ENCODE measurements at places on chromosomes 4 and X. TPM values are rescaled to one million over a fixed set of nuclear protein-coding genes. Genes with fewer than 3 reads are reported as not detected.

GRCh38 chr4:38205261-38205660 is 245.1 kb downstream of the PTTG2 start:
- no peak for DNase-seq

GRCh38 chrX:11464836-11465463 is 171.7 kb downstream of the AMELX start:
- no peak for DNase-seq

DNA sequence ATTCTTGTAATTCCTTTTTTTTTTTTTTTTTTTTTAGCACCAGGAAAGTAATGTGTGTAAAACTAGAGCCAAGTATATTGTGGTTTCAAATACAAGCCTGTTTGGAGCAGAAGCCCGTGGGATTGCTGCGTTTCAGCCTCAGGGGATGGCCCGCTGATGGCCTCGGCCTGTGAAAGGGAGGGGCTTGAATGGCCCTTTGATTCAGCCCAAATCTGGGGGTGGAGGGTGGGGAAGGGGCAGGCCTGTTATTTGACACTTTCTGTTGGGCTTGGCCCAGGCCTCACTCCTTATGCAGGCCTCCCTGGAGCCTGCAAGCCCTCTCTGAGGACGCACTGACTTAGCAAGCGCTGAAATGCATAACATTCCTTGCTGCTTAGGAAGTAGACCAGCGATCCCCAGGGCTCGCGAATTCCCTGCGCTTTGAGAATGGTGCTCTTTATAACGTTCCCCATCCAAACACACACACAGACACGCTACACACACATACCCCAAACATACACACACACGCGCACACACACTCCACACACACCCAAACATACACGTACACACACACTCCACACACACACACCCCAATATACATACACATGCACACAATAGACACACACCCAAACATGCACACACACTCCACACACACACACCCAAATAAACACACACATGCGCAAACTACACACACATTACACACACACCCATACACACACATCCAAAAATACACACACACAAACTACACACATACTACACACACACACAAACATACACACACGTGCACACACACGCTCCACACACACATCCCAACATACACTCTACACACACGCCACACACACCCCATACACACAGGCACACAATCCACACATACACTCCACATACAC is 29.6 kb downstream of the TLR10 start:
- no peak for DNase-seq

GRCh38 chr4:89894649-89895550 is at the start of gene MMRN1:
TSS of gene MMRN1 (plus strand) at chr4:89894854. CDS start at chr4:89894972, 118 bp downstream.
- no peak for DNase-seq

DNA sequence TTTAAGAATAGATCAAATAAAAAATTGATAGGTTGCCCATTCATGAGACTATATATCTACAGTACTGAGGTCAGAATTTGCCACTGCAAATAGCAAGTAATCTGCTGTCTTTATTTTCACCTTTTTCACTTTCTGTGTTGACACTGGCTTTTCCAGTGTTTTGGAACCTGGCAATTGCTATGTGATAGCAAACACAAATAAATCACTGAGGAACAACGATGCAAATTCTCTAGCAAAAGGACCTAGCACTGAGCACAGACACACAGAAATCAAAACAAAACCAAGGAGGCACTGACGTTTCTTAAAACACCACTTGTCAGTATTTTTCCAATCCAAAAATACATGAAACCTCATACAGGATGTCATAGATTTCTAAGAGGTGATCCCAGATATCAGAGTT is 210.7 kb downstream of the DHX15 start:
- no peak for DNase-seq

DNA sequence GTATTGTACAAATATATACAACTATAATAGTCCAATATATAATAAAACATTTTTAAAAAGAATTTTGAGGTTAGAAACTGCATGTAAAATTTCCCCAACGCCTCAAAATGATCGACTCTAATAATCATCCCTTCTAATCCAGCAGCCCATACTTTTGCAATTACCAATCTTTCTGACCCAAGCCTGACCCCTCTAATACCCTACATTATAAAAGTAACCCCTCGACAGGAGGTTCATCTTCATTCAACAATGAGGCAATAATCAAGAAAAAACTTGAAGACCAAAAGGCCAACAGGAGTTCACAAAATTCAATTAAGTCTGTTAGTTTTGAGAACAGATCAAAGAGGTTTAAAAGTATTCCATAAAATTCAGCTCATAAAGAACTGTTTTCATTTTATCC is 393.5 kb downstream of the GPM6A start:
- DNase-seq = no peak

- DNase-seq = no peak
Observed at GRCh38 chrX:18900401-18900976, 83.4 kb downstream of the PHKA2 start.

- no peak for DNase-seq
Observed at GRCh38 chrX:139126493-139126892, 404.0 kb upstream of the F9 start.

- no peak for DNase-seq
Observed at GRCh38 chr4:103150677-103151076, 47.5 kb downstream of the CENPE start.

DNA sequence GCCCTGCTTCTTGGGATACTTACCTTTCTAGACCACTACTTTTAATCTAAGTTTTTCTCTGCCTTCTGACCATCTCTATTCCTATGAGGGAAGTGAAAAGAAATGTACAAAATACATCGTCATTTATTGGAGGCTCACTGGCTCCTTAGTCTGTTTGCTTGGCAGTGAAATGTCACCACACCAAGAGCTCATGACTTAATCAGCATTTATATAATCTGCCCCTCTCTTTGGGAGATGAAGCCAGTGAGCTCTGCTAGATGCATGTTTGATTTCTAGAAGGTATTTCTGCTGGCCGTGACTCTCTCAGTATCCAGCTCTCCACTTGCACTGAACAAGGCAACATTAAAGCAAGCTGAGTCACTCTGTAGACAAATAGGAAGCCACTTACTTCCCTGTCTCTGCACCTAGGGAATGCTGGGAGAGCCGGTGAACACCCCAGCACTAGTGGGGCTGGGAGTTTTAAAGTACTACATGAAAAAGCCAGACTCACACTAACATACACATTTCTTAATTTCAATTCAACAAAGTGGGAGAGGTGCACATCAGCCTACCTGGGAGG is 79.1 kb downstream of the MID1IP1 start:
- no peak for DNase-seq

- DNase-seq = no peak
Observed at GRCh38 chrX:31217084-31217483, 145.2 kb upstream of the FTHL17 start.

DNA sequence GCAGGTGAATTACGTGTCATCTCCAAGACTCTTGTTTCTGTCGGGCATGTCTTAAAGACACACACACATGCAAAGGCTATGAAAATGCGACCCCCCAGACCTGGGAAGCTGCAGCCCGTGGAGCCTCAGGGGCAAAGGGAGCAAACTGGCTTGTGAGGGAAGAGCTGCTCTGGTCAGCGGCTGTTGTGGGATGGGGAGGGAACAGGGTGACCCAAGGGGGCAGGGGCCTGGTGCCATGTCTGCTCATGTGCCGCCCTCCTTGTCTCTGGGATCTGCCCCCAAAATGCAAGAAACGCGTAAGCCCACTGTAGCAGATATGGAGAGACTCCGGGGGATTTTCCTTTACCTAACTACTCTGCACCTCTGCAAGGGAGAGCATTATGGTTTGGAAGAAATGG is 92.4 kb downstream of the PHKA2 start:
- no peak for DNase-seq

DNA sequence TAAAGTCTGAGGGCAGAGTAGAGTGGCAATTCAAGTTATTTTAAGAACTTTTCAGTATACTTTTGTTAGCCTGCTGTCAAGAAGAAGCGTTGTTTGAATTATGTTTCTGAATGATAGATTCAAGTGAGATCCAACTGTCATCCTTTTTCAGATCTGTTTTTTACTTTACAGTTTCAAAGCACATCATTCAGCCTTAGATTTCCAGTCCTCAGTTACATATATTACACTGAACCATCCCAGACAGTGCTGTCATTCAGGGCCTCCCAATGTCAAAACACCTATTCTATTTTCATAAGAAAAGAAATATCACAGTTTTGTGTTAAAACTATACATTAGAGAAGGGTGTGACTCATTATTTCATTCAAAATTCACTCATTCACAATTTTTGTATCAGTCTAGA is 856.9 kb downstream of the ADGRL3 start:
- DNase-seq = no peak

- peak; percentile 22 for DNase-seq
Observed at GRCh38 chr4:185997296-185997695, 71.7 kb upstream of the TLR3 start.

DNA sequence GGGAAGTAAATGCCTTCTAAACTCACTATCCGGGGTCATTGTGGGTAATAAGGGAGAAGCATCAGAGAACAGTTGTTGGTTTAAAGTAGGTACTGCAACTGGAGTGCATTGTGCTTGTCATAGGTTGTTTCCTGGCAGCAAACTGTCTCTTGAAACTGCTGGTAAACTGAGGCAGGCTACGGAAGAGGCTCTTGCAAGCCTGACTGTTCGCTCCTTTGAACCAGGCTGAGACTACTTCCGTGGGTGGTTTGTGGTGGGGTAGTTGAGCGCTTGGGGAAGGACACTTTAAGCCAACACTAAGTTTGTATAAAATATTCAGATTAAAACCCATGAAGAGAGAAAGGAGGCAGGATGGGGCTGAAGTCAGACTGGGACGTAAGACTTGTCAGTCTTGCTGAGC is 45.2 kb upstream of the WDR1 start:
- no peak for DNase-seq

GRCh38 chrX:30039768-30040167 is 175.6 kb upstream of the MAGEB2 start:
- no peak for DNase-seq

GRCh38 chrX:38987198-38987651 is 186.0 kb downstream of the MID1IP1 start:
- DNase-seq = no peak

GRCh38 chr4:174387143-174387542 is 103.4 kb downstream of the CEP44 start:
- DNase-seq = no peak

DNA sequence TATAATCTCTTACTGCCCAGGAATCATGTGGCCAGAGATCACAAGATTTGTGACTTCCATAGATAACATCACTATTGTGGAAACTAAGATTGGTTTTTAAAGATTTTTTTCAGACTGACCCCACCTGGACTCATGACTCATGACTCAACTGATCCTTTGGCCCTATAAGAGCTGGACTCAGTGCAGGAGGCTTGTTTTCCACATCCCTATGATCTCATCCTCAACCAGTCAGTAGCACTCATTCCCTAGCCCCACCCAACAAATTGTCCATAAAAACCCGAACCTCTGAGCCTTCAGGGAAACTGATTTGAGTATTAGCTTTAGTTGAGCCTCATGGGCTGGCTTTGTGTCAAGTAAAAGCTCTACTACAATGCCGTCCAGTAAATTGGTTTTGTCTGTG is 7.9 kb upstream of the NOCT start:
- DNase-seq = no peak

- DNase-seq = no peak
Observed at GRCh38 chr4:5747738-5748375, 36.9 kb downstream of the EVC start.

DNA sequence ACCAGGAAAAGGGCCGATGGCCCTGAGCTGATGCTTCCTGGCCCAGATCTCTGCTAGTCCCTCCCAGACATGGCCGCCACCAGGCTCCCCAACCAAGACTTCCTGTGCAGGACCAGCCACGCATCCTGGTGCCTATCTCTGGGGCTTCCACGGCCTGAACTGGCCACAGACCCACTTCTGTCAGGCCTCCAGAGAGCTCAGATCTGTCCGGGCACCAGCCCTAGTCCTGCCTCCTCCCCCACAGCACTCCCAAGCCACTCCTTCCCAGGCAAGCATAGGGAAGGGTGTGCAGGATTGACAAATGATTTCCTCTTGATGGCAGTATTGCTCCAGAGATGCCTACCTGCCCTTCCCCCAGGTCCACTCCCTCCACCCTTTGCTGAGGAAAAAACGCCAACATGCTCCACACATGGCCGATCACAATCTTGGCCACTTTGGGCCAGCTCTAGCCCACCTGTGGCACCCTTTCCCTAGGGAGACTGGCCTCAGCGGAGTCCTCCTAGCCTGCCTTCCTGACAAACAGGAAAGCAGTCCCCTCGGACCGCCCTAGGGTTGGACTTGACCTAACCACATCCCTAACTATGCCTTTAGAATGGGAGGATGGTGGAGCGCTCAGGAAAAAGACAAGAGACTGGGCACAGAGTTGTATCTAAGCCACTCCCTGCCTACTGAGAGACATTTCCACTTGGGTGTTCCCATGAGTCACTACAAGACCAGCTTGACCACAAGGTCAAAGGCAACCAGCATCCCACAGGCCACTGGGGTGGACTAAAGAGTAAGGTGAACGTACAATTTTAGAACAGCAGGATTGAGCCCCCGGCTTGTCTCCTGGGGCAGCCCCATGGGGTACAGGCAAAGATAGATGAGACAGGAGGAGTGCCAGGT is 277.5 kb upstream of the AGTR2 start:
- peak; percentile 17 for DNase-seq

DNA sequence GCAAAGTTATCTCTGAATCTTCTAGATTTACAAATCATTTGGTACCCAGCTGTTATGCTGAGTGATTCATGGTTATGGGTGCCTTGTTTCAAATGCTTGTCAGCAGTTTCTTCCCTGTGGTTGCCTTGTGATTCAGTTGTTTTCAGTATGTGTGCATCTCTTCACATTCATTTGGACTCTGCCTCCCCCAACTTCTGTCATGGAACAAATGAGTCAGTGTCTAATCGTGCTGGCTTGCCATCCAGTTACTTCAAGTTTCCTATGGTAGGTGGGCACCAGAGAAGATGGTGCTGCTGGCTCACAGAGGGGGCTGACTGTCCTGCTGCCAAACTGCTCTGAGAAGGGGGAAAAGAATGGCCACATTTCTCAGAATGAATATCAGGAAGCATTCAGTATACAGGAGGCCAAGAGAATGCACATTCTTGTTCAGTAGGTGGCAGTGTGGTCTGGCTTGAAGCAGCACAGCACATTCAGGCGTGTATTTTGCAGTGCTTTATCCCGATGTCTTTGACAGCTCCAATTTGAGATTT is 260.9 kb downstream of the GLUD2 start:
- DNase-seq = peak; percentile 29

DNA sequence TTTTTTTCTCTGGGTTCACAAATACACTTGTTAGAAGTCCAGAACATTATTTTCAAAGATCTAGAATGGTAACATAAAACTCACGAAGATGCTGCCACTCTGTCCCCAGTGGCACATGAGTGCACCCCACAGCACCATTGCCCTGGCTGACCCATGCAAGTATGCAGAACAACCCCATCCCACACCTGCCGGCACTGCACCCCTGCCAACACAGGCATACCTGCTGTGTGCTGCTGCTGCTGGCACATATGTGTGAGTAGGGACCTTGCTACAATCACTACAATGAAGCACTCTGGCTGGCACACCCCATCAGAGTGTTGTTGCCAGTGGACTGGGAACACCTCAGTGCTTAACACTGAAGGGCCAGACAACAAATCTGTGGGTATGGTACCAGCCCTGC is 66.9 kb downstream of the CISD2 start:
- DNase-seq = no peak

- no peak for DNase-seq
Observed at GRCh38 chr4:128451270-128451905, 163.8 kb upstream of the PGRMC2 start.

CXorf49 gene
- not detected for total RNA-seq

CXCL8 gene
- 5.1 TPM for total RNA-seq

PLP2 gene
- 0.62 TPM for total RNA-seq

POU3F4 gene
- total RNA-seq = 12.6 TPM

LRIT3 gene
- 0.16 TPM for total RNA-seq

CYLC1 gene
- 0.31 TPM for total RNA-seq

PABPC4L gene
- 1.2 TPM for total RNA-seq

PLA2G12A gene
- total RNA-seq = 25.0 TPM

KLF3 gene
- total RNA-seq = 23.4 TPM

HOPX gene
- 79.2 TPM for total RNA-seq

PSAPL1 gene
- total RNA-seq = not detected

All from occipital lobe (tissue), 3 donors.